ENCODE measurements at places on chromosomes 3 and 15.

GRCh38 chr3:138241061-138241460, 54.0 kb downstream of the ARMC8 start:
- DNase-seq = no peak

GRCh38 chr3:127518456-127519081, 72.0 kb downstream of the TPRA1 start:
- DNase-seq = no peak

GRCh38 chr3:169324452-169324785, 339.1 kb downstream of the MECOM start:
- DNase-seq = no peak

DNA sequence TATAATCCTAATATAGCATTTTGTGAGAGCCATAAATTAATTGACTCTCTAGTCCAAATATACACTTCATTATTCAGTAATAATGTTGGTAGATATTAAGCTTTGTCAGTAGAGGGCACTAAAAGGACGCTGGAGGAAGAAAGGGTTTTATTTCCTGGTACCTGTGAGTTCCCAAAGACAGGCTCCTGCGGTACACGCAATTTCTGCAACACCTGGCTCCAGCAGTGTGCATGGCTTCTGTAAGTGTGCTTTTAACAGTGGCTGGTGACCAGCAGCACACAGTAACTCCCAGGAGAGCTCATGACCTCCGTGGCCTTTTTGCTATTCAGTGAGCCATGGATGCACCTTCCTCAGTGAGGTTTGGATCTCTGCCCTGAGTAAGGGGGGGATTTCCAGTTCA, 338.3 kb upstream of the ZNF385D start:
- no peak for DNase-seq

GRCh38 chr15:29570121-29570947, 251.9 kb downstream of the TJP1 start:
- DNase-seq = no peak

- no peak for DNase-seq
Measured at GRCh38 chr15:58856086-58856485, 77.4 kb downstream of the SLTM start.

GRCh38 chr15:65370885-65371284, 6.9 kb downstream of the IGDCC3 start:
- no peak for DNase-seq

DNA sequence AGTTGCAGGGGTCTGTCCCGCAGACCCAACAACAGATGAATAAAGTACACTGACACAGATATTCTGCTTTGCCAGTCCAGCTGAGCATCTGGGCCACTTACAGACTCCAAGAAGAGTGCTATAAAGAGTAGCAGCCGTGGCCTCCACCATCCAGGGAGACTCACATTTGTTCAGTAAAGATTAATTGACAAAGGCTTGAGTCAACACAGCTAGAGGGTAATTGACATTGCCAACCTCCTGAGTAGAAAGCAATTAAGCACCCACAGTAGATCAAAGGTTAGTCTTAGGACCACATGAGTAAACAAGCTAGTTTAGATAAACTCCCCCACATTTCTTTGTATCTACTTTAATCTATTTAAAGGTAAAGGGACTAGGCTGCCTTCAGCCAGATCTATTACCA, 16.3 kb upstream of the CRTC3 start:
- DNase-seq = no peak

GRCh38 chr3:191005790-191006189, 143.3 kb upstream of the GMNC start:
- DNase-seq = no peak

DNA sequence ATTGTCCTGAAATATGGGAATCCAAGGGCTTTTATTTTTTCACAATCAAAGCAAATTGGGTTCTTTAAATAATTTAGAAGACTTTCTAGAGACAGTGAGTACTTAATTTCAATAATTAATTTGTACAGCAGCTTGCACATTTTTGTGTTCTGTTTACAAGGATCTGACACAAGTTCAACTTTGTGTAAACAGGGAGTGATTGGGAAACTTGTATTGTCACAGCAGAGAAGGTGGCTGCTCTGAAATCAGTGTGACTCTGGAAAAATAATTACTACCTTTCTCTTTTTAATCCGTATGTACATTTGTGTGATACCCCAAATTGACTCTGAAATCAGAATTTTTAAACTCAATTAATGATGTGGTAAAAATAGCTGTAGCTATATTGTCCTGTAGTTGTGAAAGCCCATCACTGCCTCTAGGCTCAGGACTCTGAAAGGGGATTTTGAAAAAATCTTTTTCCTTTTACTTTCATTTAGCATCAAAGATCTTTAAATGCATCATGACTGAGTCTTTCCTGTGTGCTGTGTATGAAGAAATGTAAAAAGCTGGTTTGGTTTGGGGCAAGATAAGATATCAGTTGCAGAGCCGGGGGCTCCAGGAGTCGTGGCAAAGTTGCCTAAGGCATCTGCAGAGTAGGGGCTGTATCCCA, 45.1 kb downstream of the MFSD1 start:
- no peak for DNase-seq

GRCh38 chr3:50411229-50411628, 51.9 kb upstream of the TMEM115 start:
- no peak for DNase-seq

DNA sequence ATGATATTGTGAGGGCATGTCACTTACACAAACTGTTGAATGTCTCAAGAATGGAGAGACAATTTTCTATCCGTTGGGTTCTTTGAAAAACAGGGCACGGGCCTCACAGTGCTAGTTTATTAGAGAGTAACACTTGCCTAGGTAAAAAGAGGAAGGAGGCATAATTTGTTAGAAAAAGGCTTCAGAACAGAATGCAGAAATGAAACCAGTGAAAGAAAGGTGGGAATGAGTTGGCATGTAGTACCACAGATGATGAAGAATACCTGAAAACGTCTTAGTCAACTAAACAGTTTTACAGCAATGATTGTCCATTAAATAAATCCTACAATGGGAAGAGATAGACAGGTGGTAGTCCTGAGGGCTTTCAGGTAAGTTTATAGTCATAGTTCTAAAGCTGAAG, 1399.7 kb upstream of the CADM2 start:
- DNase-seq = no peak
